Thymus (tissue), 14 donors: ENCODE measurements at places on chromosomes 2 and 18. TPM values are rescaled to one million over a fixed set of nuclear protein-coding genes. Genes with fewer than 3 reads are reported as not detected.

Gene ZNF514
- total RNA-seq = 11.5 TPM

DNA sequence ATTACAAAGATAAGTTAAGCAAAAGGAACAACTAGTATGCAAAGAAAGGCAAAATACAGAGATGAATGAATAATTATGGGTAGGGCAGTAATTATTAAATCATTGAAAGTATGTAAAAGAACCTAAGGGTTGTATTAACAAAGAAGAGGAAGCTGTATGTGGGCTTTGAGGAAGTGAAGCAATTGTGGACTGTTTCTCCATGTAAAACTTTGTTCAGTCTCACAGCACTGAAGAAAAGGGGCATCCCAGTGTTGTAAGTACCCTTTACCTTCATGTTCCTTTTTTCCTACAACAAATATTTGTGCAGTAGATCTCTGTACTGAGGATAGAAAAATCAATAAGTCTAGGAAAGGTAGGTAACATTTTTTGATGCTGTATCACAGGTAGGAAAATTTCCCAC lies 388.7 kb upstream of the NRP2 start:
- DNase-seq = no peak

DNA sequence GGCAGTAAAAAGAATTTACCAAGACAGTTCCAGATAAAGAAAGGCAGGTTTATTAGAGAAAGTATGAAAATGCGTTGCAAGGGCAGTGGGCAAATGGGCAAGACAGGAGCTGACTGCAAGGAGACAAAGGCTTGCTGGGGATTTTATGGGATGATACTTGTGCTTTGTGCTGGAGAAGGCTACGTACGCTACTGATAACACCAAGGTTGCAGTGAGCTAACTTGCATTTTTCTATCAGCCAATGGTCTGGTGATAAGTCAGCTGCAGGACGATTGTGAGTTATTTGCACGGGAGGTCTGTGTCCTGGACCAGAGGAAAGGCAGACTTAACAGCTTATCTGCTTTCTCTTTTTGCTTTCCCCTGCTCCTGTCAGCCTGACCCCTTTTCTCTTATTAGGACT lies 116.5 kb downstream of the PMS1 start:
- no peak for DNase-seq

DNA sequence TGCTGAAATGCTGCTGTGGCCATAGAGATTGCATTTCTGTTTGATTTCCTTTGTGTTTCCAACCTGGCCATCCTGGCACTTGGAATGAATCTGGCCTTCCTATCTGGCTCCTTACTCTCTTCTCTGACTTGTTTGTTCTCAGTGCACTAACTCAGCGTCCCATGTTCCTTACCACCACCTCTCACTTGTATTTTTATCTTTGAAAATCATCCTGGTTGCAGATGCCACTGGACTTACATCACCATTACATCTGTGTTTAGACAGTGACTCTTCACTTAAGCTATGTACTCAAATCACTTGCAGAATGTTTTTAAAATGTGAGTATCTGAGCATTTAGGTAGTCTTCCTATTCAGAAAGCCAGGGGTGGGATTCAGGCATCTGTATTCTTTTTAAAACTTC lies 239.5 kb downstream of the WDR7 start:
- no peak for DNase-seq

Gene ANKRD62
- not detected for total RNA-seq

DNA sequence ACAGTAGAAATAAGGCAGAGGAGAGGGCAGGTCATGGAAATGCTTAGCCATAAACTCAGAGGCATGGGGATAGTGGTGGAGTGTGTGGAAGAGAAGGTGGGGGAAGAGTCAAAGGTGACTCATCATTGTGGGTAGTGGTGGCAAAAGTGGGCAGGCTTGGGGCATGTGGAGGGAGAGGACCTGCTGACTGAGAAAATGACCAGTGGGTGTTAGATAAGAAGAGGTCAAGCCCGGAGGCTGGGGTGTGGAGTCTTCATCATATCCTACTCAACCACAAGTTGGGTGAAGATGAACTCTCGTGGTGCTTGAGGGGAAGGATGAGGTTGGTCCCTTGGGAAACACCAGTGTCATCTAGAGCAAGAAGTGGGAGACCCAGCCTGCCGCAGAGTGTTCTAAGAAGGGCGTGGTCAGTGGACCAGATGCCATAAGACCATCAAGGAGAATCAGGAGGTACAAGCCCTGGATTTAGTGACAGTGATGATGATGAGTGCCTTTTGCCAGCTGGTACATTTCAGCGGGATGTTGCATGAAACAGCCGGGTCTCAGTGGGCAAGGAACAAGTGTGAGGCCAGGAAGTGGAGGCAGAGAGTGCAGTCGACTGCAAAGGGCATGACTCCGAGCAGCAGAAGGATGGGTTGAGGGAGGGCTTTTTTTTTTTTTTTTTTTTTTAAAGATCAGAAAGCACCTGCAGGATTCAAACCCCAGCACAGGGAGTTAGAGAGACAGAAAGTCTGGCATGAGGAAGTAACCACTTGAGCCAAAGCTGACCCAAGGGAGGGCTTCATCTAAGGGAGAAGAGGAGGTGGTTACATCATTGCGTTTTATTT lies 122.6 kb upstream of the SPRED2 start:
- DNase-seq = no peak

- DNase-seq = no peak
These were observed 39.6 kb upstream of the SCN1A start for GRCh38 chr2:166167449-166167848.

Gene CNGA3
- total RNA-seq = 0.09 TPM

Gene LIMS3
- total RNA-seq = 0.94 TPM

Gene SYT4
- total RNA-seq = 0.14 TPM

Gene UGT1A4
- 0.09 TPM for total RNA-seq
